Stimulated activated CD8-positive, alpha-beta memory T cell treated with anti-CD3 and anti-CD28 coated beads, Interleukin-7, amount 100 ng/mL, for 48 hours (primary cell): ENCODE measurements at places on chromosomes 5 and 9.

GRCh38 chr9:17955409-17955808 is 376.5 kb downstream of the SH3GL2 start:
- DNase-seq, result no peak

DNA sequence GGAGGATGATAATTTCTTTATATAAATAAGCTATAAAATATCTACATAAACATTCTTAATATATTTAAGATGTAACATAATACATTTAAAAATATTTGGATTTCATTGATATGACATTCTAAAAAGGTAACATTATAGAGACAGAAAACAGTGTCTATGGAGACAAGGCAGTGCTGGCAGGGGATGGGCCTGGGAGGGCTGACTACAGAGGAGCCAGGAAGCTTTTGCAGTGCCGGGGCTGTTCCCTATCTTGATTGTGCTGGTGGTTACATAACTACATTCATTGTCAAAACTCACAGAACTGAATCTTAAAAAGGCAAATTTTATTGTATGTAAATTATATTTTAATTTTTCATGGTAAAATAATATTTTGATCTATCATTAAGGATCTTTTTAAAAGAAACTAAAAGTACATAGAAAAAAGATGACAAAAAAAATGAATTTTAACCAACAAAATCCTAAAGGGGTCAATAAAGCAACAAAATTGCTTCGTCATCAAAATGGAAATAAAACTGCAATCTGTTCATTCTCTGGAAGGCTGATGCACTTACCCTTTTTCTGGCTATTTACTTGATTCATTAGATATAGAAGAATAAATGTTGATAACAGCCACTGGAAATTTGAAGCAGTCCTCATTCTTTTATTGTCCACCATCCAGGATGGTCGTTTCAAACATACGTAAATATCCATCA is 26.3 kb downstream of the LIFR start:
- no peak for DNase-seq

- no peak for DNase-seq
Observed at GRCh38 chr5:2173151-2173834, 290.6 kb upstream of the IRX4 start.

DNA sequence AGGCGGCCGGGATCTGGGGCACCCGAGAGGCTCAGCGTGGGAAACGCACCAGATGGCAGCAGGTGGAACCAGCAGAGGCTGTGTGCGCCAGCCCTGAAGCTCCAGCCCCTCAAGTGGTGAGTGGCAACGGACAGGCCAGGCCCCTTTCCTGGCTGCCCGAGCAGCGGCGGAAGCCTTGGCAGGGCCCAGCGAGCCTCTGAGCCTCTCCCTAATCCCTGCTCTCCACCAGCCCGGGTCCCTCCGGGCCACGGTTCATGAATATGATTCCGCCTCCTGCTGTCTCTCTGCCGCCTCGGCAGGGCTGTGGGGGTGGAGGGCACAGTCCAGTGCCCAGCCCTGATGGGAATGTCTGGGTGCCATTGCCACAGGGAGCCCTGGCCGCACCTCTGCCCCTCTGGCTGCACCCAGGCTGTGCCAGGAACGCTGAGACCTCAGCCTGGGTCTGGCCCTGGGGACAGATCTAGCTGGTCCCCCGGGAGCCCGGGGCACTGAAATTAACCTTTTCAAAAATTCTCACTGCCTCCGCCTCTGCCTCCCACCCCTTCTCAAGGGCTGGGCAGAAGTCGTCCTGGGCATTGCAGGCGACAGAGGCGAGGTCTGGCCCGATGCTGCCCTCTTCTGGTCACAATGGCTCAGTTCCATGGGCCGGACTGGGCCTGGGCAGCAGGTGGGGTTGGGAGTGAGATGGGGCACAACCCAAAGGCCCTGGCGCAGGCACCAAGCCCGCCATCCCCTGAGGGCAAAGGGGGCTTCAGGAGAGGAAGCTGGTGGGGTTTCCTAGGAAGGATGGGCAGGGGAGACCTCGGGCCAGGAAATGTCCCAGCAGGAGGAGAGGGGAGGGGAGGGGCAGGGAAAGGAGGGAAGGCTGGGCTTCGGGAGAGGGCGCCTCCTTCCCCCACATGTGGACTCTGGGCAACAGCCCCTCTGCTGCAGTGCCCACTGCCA is 20.3 kb downstream of the CCDC187 start:
- peak; percentile 41 for DNase-seq

DNA sequence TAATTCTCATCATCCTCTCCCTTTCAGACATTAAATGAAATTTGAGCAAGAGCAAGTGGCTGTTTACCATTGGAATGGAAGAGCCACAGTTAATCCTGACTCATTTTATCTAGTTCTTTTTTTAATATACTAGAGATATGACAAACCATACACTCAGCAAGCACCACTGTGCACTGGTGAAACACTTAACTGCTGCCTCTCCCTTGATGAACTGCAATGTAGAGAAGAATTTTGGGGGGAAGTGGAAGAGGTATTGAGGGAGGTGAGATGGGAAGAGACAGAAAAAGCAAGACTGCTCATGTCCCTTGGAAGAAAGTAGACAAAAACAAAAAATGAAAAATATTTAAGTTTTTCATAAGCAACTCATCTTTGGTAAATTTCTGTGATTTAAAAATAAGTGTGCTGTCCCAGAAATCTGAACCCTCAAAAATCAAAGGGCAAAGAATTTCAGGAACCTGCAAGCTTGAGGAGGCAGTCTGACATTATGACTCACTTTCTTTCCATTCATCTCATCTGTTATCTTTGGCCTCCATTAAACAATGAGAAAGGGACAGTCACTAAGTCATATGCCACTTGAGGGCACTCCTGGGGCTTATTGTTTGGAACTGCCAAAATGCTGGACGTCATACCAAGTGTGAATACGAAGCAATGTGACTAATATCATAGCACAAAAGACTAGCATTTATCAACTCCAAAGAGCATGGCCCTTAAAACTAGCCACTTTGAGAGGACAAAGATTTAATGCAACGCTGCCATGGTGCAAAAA is 566.8 kb upstream of the DMAC1 start:
- no peak for DNase-seq

- DNase-seq, result no peak
Observed at GRCh38 chr9:7960320-7961050, 160.9 kb upstream of the DMAC1 start.

GRCh38 chr9:81532251-81532650 is 157.1 kb downstream of the TLE1 start:
- DNase-seq, result no peak

DNA sequence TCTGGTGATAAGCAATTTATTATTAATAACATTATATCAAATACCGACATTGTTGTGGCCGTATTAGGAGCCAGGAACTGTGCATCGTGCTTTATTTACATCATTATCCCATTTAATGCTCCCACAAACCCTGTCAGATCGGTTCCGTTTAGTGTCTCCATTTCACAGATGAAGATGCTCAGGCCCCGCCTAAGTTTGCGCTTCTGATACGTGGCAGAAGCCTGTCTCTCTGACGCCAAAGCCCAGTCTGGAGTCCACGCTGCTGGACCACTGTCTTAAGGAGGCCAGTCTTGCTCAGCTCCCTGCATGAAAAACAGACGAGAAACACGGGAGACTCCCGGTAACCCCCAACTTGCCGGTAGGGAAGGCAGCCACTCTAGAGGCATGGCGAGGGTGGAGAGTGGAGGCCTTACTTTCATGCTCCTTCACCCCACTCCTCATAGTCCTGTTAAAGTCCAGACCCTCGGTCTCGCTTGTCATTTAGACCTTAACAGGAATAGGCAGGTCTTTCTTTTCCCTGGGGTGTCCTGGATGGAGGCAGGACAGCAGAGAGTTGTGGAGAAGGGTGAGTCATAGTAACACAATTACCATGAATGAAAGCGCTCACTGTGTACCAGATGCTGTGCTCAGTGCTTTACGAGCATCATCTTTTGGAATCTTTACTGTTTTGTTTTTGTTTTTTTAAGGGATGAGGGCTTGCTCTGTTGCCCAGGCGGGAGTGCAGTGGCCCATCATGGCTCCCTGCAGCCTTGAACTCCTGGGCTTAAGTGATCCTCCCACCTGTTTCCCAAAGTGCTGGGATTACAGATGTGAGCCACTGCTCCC is 872 bp downstream of the TXNDC15 start:
- no peak for DNase-seq

DNA sequence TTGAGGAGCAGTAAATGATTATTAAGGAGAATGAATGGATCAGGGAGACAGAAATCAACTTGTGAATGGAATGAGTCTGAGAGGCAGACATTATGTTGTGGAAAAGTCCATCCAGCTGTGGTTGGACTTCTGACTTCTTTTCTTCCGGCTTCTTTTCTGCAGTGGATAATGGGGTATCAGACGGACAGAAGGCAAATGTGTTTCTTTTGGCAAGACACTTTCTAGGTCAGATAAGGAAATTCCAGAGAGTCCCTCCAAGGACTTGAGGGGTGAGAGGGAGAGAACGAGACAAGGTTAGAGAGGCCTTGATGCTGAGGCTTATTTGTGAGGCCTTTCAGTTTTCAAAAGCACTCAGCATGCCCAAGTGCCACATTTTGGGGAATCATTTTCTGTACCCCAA is 17.1 kb upstream of the GRHPR start:
- DNase-seq, result no peak

DNA sequence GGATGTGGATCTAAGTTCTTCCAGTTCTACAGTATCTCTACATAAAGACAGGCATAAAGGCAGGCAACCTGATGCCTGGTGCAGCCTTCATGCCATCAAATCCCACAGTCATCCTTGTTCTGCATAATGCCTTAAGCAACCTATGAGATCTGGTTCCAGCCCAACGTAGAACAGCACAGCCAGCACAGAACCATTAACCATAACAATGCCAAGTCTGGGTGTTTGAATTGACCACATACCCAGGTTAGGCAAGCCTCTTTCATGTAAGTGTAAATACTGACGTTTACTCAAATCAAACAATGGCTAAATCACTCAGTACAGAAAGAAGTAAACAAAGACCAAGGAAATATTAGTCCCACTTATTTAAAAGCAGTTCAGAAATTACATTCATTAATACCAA is 195.0 kb downstream of the ADAMTSL1 start:
- no peak for DNase-seq

GRCh38 chr5:88718736-88719135 is 164.2 kb downstream of the MEF2C start:
- no peak for DNase-seq

- no peak for DNase-seq
Observed at GRCh38 chr5:9295466-9295801, 250.4 kb downstream of the SEMA5A start.

GRCh38 chr9:27447031-27447683 is 76.9 kb upstream of the IFNK start:
- DNase-seq, result no peak

DNA sequence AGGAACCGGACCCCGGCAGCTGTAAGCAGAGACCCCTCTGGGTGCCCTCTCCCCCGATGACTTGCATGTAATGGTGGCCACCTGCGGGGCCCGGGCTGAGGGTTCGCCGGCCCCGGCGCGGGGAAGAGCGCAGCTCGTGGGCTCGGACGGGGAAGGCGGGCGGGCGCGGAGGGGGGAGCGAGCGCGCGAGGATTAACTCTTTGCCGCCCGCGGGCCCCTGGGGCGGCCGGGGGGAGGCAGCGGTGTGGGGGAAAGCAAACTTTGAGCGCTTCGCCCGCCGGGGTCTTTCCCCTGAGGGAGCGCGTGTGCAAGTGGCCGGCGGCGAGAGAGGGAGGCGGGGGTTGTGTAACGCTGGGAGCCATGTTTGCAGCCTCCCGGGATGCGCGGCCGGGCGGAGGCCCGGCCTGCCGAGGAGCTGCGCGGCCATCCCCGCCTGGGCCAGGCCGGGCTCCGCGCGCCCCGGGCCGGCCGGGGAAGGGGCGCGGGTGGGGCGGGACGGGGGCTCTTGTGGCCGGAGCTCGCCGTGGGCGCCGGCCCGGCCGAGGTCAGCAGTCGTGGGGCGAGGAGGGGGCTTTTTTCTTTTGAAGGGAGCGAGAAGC is 547 bp downstream of the ANP32B start:
- DNase-seq, result no peak

DNA sequence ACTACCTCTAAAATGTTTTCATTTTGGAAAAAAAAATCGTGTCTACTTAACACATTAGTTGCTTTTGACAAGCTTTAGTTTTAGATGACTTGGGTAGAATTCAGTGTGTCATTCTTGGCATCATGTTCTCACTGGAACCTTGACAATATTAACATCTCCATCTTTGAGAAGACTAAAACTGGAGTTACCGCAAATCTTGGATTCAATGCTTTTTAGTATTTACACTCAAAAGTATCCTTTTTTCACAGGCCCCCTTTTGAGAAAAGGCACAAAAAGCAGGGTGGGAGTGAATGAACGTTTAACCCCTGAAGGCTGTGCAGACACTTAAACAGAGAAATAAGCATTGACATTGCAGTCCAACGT is 549.1 kb downstream of the CSNK1G3 start:
- DNase-seq, result no peak

GRCh38 chr9:6877671-6878161 is 119.9 kb downstream of the KDM4C start:
- DNase-seq, result no peak

GRCh38 chr5:15550502-15551112 is 50.6 kb downstream of the FBXL7 start:
- DNase-seq, result no peak

DNA sequence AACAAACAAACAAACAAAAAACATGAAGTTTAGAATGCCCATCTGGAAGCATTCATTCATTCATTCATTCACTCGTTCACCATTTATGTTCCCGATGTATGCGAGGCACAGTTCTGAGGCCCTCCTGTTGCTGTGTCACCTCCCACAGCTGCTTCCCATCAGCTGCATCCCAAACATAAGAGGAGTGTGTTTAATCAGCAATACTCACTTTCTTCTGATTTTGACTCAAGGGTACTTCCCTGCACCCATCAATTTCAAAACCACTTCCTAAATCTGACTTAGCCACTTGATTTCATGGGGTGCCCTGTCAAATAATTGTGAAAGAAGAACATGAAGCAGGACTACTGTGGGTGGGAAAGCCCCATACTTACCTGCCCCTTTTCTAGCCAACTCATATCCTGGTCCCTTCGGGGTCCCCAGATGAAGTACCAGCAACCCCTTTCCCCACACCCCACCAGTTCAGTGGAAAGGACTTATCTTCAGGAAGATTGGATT is 128.0 kb upstream of the IL12B start:
- peak; percentile 26 for DNase-seq

GRCh38 chr9:130498298-130498917 is 53.6 kb downstream of the ASS1 start:
- DNase-seq, result no peak

- DNase-seq, result no peak
Observed at GRCh38 chr9:88852794-88853193, 138.5 kb upstream of the S1PR3 start.

DNA sequence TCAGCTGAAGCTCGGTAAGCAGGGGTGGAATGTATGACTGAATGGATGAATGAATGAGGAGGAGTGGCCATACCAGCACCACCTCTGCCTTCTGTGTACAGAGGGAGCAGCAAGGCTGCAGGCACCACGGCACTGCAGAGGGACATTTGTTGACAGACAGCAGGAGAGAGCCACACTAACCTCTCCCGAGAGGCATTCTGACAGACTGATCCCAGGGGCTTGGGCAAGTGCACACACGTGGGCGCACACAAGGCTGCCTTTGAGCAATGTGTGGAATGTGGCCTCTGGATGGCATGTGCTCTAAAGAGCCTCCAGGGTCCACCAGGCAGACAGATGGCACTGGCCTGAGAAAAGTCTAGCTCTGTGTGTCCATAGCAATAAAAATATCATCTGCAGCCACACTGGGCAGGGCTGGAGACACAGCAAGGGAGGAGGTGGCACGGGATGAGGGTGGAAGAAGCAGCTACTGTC is 111.8 kb downstream of the ACTL7B start:
- no peak for DNase-seq

GRCh38 chr5:63154476-63155309 is 576.1 kb downstream of the LRRC70 start:
- DNase-seq, result no peak
